ENCODE measurements at places on chromosomes 12 and 14. TPM values are rescaled to one million over a fixed set of nuclear protein-coding genes. Genes with fewer than 3 reads are reported as not detected.

DNA sequence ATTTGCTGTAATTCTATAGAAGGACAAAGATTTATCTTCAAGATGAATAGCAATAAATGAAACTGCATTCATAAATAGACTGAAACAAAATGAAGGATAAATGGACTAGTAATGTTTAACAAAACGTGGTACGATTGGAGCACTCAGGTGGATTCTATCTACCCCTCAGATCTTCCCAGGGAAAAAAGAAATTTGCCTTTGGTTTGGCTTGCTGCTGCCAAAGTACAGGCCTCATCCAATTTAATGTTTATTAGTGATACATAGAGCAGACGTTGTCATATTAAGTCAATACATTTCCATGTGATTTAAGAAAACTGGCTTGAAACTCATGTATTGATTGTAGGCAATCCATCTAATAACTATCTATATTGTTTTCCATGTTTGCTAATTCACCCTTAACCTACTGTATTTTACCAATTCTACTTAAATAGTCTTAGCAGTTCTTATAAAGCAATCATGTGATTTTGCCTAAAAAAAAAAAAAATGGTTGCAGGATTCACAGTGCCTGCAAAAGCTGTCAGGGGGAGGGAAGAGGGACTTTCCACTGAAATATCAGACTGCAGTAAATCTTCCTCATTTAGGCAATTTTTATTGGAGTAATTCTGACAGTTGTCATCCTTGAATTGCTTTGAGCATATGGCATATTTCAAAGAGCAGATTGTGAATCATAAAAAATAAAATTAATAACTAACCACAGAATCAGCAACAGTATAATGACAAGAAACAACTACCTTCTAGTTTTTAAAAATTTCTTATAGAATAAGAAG lies 242.2 kb upstream of the NPAS3 start:
- no peak for DNase-seq

- no peak for DNase-seq
Observed at GRCh38 chr14:103931422-103931821, 3.2 kb downstream of the TDRD9 start.

DNA sequence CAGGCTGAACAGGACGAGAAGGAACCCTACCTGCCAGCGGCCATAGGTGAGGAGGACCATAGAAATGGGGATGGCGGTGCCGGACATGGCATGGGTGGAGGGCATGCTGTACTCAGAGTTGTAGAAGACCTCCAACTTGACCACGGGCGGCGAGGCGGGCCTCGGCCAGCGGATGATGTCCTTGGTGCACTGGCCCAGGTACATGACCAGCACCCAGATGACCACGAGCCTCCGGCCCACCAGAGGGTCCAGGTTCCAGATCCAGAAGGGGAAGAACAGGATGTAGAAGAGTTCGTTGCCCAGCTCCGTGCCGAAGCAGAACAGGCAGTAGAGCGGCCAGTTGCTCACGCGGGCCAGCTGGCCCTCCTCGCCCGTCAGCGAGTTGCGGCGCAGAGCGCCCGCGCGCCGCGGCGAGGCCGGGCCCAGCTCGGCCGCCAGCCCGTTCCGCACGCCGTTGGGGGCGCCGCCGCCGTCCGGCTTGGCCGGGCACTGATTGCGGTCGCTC lies 582 bp downstream of the SGPP1 start:
- DNase-seq = peak; percentile 26

- DNase-seq = peak; percentile 59
Observed at GRCh38 chr12:50039151-50039835, 14.0 kb upstream of the RACGAP1 start.

GRCh38 chr12:132561427-132562156 lies 48.8 kb downstream of the LRCOL1 start:
- no peak for DNase-seq

DNA sequence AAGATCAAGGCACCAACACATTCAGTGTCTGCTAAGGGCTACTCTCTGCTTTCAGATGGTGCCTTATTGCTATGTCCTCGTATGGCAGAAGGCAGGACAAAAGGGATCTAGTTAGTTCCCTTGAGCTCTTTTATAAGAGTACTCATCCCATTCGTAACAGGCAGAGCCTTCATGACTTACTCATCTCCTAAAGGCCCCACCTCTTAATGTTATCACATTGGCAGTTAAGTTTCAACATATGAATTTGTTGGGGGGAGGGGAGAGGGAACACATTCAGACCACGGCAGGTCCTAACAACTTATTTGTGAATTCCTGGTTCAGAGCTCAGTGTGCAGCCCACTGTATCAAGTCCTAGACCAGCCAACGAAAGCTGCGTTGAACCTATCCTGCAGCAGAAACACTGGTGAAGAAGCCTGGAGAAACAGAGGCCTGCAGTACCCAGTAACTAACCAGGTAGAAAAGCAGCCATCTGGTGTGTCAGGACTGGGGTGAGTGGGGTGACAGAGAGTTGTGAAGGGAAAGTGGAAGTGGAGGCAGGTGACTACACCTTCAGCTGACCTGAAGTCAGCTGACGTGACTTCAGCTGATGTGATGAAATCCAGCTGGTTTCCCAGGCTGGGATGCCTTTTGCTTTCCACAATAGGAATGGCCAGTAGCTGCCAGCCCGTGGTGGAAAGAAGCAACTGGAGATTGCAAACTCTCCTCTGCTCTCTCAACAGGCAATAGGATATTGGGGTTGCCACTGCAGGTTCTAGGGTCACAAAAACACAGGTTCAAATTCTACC lies 101.6 kb upstream of the PLXNC1 start:
- no peak for DNase-seq

DNA sequence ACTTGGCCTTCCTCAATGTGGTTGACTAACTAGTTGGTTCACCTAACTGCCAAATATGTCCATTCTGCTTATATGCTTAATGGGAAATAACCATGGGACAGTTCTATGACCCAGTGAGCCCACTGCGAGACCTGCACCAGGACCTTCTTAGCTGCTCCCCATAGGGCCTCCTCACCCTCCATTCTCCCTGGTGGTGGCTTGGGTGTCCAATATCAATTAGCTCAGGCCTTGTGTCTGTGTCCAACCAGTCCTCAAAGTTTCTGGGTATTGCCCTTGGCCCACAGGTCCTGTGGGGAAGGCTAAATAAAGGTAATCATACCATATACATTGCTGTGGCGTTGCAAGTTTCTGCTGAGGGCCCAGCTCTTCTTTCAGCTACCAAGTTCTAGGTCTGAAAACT lies 228.2 kb downstream of the PCNX1 start:
- no peak for DNase-seq

GRCh38 chr14:102822311-102822863 lies 45.1 kb downstream of the TRAF3 start:
- no peak for DNase-seq

DNA sequence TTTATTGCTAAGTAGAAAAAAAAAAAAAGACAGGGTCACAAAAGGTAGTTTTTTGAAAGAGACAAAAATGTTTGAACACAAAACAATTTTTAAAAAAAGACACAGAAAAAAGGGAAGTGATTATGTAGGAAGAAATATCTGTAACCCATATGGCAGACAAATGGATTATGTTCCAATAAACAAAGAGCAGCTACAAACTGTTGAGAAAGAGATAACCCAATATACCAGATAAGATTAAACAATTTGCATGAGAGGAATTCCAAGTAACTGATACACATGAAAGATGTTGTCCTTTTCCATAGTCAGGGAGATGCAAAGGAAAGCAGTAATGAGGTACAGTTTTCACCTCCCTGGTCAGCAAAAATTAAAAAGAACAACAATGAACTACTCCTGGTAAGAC lies 44.9 kb downstream of the PTPRR start:
- no peak for DNase-seq

DNA sequence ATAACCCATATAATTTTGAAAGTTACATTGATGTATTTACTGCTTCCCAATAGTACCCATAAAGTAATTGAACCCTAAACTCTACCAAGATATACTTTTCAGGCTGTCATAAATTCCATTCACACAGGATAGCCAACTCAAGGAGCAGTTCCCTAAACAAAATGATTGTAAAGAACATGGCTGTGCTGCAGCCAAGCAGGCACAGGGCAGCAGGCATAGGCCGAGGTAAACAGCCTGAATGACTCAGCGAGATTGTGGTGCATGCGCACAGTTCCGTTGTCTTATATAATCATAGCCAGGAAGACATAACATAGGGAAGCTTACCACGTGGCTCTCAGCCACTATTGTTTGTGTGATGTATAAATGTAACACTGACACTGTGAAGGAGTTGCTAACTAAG lies 344.9 kb downstream of the FSCB start:
- no peak for DNase-seq

DNA sequence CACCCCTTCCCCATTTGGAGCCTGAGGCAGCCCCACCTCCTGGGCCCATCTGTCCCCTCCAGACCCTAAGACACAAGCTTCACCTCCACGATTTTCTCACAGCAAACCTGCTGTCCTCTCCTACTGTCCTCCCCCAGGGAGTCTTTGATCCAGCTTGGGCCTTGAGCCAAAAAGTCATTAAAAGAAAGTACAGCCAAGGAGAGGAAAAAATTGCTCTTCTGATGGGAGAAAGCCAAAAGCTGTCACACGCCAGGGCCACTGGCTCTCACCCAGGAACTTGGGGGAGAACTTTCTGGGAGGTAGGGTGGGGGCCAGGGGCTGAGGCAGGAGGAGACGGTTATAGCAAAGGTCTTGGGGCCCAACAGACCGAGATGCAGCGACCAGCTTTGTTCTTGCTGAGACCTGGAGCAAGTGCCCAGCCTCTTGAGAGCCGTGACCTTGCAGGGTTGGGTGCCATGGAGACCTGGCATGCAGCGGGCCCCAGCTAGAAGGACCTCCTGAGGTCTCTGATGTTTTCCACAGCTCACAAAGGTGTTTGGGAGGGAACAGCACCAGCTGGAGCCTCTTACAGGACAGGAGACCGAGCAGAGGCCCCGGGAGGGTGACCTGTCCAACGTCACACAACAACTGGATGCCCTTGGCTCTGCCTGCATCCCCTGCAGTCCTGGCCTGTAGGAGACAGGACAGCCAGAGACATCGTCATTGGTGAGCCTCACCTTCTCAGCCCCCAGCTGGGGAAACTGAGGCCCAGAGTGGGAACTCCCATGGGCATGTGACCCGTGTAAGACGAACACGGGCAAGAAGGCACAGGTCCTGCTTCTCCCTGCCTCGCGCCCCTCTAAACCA lies 124.5 kb downstream of the CALM1 start:
- DNase-seq = peak; percentile 15

DNA sequence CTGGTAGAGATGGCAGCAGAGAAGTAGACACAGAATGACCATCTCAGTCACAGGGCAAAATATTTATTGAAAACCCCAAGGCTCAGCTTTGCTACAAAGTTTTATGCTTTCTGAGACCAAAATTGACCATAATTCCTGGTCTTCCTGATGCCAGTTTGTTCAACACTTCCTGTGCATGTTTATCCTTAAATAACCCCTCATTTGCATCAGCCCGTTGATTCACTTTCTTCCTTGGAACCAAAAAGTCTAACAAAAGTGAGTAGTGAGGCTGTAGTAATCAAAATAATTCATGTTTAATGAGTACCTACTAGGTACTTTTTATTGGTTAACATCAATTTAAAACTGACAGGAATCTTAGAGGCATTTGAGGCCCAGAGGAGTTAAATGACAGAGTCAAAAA lies 51.7 kb downstream of the TRHDE start:
- peak; percentile 13 for DNase-seq

DNA sequence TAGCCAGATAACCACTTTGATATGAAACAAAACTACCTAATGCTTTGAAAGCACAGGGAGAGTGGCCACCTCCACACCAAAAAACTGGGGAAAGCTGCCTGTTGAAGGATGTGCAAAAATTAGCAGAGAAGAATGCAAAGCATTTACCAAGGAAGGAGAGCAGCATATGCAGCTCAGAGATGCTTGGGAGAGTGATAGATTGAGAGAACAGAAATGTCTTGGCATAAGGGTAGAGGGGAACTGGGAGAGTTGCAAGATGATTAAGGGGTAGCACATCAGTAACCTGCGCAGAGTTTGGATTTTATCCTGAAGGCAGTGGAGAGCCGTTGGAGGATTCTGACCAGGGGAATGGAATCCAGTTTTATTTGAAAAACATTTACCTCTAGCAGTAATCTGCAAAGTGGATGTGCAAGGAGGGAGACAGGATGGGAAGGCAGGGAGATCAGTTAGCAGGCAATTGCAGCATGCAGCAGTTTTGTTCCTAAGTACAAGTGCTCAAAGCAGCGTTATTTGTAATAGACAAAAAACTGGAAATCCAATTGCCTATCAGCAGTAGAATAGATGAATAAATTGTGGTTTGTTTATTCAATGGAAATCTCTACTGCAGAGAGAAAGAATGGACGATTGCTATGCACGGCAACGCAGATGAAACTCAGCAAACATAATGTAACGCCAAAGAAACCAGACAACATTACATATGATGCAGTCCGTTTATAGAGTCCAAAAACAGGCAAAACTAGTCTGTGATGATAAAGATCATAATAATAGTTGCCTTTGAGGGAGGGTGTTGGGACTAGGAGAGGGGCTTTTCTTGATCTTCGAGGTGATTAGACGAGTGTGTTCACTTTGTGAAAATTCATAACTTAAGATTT lies 81.5 kb downstream of the BHLHE41 start:
- DNase-seq = no peak

DNA sequence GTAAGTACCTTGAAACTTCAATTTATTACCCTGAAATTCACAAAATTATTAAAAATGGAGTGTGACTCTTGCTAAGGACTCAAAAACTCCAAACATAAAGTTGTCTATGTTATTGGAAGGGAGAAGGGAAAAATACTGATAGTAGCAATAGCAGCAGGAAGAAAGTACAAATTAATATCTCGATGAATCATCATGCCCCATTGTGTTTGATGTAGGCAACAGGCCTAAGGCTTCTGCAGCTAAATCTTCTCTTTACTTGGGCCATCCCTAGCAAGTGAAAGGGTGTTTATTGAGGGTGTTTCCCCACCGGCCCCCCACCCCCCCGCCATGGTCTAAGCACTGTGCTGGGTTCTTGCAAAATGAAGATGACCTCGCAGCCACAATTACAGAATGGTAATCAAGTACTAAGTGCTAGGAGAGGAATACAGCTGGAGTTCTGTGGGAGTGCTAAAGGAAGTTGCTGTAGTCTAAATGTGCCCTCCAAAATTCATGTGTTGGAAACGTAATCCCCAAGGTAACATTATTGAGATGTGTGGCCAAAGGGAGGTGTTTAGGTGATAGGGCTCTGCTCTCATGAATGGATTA lies 76.5 kb downstream of the SNAPC1 start:
- DNase-seq = no peak

DNA sequence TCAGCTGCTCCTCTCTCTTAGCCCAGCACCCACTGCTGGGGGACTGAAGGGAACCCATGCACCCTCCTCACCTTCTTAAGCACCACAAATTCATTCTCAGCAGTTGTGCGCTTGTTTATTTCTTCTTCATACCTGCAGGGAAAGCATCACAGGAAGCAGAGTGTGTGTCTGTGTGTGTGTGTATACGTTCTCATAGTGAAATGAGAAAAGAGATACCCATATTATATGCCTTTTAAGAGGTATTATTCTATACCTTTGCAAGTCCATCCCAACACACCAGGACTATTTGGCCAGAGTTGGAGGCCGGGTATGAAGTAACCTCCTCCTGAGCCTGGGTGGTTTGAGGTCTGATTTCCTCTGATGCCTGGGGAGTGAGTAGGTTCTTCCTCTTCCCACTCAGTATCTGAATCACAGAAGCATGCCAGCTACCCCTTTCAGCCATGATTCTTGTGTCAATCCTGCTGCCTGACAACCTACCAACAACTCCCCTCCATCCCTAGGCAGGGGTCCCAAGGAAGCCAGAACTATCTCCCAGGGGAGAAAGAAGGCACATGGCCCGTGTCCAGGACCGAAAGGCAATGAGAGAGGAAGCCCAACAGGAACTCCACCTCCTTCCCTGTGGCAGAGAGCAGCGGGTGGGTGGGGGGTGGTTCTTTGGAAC lies 3.0 kb downstream of the KRT73 start:
- peak; percentile 6 for DNase-seq

RND1 gene
- 2.2 TPM for total RNA-seq

SOAT2 gene
- total RNA-seq = not detected

TAS2R19 gene
- 3.1 TPM for total RNA-seq

BEST3 gene
- total RNA-seq = 1.0 TPM

RPGRIP1 gene
- total RNA-seq = not detected
